ENCODE measurements at places on chromosomes 4 and X.

DNA sequence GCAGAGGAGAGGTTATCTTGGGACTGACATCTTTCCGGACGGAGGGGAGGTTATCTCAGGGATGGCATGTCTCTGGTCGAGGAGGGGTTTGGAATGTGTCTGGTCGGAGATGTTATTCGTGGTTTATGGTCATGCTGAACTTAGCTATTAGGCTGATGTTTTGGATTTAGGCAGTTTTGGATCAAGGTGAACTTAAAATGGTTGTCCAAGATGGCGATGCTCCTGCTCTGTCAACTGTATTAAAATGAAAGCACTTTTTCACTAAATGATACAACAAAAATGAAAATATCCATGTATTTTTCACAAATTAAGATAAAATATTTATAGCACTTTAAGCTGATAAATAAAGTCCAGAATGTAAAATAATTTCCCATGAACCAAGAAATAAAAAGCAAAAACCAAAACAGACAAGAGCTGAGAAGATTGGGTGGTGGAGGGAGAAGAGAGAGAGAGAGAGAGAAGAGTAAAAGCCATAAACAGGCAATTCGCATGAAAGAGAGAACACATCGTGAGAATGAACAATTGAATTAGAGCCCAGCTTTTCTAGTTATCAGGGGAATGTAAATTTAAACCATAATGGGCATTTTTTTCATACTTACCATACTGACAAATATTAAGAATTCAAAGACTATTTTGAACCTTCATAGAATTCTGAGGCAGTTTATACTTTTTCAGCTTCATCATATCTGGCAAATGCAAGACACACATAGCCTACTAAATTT lies 2236.0 kb upstream of the AGA start:
- DNase-seq = no peak

- DNase-seq = no peak
Observed at GRCh38 chrX:148271263-148271662, 229.2 kb upstream of the AFF2 start.

GRCh38 chr4:170025523-170026252 lies 507 bp downstream of the MFAP3L start:
- DNase-seq = no peak

DNA sequence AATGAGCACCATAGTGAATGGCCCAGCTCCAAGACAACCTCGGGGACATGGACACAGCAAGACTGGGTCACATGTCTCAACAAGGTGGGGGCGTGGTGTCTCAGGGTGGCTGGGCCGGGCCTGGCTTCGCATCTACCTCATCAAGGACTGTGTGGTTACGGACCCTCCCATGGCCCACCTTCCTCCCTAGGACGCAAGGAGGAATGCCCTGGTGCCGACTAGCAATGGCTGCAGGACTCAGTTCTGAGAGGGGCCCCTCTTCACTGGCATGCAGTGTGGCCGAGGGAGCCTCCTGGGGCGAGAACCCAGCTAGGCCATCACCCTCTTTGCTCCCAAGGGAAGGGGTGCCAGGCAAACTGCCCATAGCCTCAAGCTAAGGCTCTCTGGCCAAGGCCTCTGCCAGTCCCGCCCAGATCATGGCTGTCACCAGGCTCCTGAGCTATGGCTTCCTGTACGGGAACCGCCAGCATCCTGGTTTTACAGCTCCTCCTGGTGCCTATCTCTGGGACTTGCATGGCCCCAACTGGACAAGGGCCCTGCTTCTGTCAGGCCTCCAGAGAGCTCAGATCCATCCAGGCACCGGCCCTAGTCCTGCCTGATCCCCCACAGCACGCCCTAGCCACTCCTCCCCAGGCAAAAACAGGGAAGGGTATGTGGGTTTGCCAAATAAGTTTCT lies 218.0 kb upstream of the AGTR2 start:
- no peak for DNase-seq

DNA sequence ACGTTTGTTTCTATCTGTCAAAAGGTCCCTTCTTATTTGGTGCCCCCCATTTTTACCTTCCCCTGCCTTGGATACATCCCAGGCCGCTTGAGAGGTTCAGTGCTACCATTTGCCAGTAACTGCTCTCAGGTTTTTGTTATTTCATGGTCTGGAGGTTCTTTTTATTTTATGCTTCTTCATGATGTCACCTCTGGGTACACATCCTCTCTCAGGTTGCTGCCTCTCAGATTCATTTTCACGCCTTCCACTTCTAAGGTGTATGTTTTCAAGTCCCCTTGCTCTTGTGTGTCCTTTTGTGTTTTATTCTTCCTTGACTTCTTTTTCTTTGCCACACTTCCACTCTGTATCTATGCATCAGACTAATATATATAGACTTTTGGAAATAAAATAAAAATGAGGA lies 640.1 kb upstream of the AADAT start:
- DNase-seq = no peak

DNA sequence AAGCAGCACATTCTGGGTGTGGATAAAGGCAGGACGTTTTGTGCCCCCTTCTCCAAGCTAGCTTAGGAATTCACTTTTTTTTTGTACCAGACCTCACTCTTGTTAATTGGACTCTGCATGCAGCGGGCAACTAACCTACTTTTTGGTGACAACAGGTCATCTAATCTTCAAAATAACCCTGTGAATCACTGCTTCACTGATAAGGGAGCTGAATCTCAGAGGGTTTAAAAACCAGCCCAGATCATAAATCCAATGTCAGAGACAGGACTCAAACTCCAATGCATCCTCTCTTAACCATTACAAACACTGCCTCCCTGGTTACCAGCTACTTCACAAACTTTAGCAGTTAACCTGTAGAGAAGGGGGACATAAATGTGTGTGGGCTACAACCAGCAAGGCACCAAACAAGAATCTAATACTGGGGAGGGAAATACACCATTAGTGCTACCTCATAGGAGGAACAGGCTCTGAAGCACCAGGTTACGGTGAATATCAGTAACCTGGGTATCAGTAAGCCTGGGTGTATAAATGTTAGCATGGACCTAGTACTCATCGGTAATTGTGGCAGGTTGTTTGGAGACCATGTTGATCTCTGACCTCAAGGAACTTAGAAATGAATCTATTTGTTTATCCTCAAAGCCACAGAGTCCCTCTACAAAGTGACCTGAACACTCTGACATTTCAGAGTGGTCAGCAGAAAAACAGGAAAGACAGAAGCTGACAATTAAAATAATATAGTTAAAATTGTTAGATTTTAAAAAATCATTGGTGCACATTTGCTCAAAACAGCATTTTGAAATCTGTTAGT lies 2.6 kb downstream of the TIFA start:
- no peak for DNase-seq

- DNase-seq = no peak
Observed at GRCh38 chr4:14415146-14415545, 587.1 kb upstream of the CPEB2 start.

- DNase-seq = no peak
Observed at GRCh38 chr4:131258361-131258760, 1890.7 kb upstream of the PCDH10 start.

- DNase-seq = no peak
Observed at GRCh38 chr4:37679301-37679700, 6.9 kb downstream of the RELL1 start.
